ENCODE measurements at places on chromosomes 6 and 20.
A peak's percentile ranks its signal among the peaks of the same experiment; 100 is the strongest.

DNA sequence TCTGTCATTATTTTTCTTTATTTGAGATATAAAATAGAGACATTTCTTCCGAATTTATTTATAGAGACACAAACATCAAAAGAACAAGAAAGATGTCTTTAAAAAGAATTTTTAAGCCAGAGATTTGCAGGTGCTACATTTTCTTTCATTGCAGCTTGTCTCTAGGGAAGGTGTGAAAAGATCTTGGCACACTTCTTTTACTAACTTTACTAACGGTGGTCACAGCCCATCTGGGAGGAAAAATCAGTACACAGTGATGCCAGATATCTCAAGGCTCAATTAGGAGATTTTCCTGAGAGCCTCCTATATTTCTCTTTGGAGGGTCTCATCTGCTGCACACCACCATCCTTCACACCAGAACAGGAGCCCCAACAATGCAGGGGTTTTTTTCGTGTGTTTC, 29.5 kb downstream of the ABRACL start:
- no peak for DNase-seq

GRCh38 chr20:11791835-11792567, 125.7 kb upstream of the BTBD3 start:
- DNase-seq = no peak

GRCh38 chr20:59429396-59429795, 129.0 kb downstream of the EDN3 start:
- DNase-seq = no peak

- no peak for DNase-seq
Measured at GRCh38 chr6:168264593-168265335, 54.8 kb downstream of the DACT2 start.

DNA sequence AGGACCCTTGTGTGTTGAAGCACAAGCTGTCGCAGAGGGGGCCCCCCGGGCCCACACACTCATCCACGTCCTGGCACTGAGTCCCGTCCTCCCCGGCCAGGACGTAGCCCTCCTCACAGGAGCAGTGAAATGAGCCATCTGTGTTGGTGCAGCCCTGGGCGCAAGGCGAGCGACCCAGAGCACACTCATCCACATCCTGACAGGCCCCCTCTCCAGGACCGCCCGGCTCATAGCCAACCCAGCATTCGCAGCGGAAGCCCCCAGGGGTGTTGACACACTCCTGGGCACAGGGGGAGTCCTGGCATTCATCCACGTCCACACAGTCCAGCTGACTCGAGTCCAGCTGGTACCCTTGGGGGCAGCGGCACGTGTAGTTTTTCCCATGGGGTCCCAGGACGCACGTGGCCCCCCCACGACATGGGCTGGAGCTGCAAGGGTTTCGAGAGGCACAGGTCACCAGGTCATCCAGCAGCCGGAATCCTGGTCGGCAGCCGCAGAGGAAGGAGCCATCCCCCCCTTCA, 1.2 kb downstream of the CD93 start:
- no peak for DNase-seq

GRCh38 chr20:54029176-54029575, 41.2 kb downstream of the BCAS1 start:
- no peak for DNase-seq

DNA sequence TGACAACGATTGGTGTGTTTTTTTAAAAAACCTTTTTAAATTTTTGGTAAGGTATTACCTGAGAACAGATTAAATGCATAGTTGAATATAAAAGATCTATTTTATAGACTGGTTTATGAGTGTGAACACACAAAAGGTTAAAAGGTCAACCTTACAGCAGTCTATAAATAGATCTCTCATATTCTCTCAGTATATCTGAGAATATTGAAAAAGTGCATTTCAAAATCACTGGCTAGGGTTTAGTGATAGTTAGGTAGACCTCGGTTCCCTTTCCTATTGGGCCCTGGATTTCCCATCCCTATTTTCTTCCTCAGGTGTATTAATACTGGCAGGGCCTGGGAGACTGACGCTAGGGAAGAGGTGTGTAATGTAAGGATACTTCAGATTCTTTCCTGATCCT, 723 bp upstream of the ZNF451 start:
- DNase-seq = no peak

- no peak for DNase-seq
Measured at GRCh38 chr6:7846966-7847818, 63.4 kb downstream of the TXNDC5 start.

GRCh38 chr6:106334646-106335448, 9.3 kb upstream of the ATG5 start:
- peak; percentile 44 for DNase-seq

DNA sequence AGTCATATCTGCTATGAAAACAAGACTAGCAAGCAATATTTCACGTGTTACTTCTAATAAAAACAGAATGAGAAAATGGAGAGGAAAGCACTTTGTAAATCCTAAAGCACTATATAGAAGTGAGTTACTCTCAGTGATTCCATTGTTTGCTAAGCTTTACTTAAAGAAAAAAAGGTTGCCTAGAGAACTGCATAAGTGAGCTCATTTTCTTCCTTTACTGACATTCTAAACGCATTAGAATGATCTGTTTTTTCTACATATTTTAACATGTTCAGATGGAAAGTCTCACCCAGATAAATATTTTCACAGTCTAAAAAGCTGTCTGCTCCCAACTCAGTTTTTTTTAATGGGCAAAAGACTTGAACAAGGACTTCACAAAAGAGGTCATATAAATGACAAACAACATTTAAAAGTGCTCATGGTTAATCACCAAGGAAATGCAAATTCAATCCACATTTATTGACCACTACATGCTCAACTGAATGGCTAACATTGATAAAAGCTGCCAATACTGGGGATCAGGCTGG, 52.9 kb upstream of the AKAP12 start:
- DNase-seq = no peak

- DNase-seq = peak; percentile 16
Measured at GRCh38 chr6:41894366-41895299, 542 bp downstream of the USP49 start.

All from bone marrow (tissue), 2 donors.